ENCODE measurements at places on chromosomes 6 and 20.

DNA sequence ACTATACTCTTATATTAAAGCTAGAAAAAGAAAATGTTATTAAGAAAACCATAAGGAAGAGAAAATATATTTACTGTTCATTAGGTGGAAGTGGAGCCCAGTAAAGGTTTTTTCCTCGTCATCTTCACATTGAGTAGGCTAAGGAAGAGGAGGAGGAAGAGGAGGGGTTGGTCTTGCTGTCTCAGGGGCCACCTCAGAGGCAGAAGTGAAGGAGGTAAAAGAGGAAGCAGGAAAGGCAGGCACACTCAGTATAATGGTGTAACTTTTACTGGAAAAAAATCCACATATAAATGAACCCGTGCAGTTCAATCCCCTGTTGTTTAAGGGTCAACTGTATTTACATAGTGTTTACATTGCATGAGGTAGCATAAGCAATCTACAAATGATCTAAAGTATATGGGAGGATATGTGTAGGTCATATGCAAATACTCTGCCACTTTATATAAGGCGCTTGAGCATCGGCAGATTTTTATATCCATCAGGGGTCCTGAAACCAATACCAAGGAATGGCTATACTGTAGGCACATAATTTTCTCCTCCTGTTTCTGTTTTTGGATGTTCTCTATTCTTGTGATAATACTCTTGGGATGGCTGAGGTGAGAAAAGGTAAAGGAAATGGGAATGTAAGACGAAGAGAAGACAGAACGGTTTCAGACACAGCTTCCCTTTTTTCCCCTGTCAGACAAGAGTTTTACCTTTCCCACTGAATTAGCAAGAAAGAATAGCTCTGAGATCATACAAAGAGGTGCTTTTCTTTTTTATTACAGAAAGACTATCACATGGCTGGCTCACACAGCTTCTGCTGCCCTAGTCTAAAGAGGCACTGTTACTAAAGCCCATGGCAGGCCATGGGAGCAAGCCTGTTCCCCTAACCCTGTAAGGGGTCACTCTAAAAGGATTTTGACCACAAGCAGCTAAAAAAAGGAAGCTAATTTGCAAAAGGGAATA is 59.9 kb downstream of the NUDT3 start:
- no peak for DNase-seq

GRCh38 chr6:165439928-165440554 is 130.6 kb upstream of the C6orf118 start:
- DNase-seq: peak; percentile 70

GRCh38 chr20:47127999-47128398 is 228.5 kb downstream of the ZMYND8 start:
- no peak for DNase-seq

- no peak for DNase-seq
Observed at GRCh38 chr20:53990768-53991450, 79.5 kb downstream of the BCAS1 start.

- DNase-seq: no peak
Observed at GRCh38 chr6:28161410-28162079, 19.9 kb downstream of the ZKSCAN8 start.

GRCh38 chr6:122735582-122735981 is 43.9 kb upstream of the FABP7 start:
- DNase-seq: peak; percentile 88

GRCh38 chr6:14738933-14739332 is 506.9 kb upstream of the JARID2 start:
- no peak for DNase-seq

DNA sequence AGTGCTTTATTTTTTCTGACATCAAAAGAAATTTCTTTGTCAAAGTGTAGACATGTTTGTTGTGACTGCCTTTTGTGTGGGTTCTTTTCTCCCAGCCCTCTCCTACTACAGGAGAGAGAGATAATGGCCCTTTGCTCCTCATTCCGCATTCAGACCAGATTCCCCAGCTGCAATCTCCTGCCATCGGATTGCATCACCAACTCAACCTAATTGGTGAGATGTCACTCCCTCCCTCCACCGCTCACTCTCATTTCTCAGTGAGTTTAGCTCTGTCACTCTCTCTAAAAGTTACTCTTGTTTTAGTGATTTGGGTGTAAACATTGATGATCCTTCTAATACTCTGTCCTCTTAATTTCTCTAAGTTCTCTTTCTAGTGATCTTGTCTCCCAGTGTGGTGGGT is 22.7 kb downstream of the UTRN start:
- DNase-seq: no peak

DNA sequence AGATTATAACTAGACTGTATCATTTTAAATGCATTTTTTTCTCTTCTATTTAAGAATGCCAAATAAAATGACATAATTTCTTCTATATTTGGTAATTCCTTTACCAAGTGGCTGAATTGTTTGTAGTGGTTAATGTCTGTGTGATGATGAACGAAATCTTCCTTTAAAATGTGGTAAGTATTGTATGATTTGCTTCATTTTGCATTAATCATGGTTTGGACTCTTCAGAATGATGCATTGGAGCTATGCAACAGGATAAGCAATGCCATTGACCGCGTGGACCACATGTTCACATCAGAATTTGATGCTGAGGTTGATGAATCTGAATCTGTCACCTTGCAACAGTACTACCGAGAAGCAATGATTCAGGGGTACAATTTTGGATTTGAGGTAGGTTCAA is 99.6 kb downstream of the MAP3K4 start:
- no peak for DNase-seq

- peak; percentile 29 for DNase-seq
Observed at GRCh38 chr6:154537511-154538325, 27.2 kb upstream of the CNKSR3 start.
